ENCODE measurements at places on chromosomes 3 and 15.

- no peak for DNase-seq
These were observed 41.3 kb downstream of the TMED3 start for GRCh38 chr15:79352206-79352605.

DNA sequence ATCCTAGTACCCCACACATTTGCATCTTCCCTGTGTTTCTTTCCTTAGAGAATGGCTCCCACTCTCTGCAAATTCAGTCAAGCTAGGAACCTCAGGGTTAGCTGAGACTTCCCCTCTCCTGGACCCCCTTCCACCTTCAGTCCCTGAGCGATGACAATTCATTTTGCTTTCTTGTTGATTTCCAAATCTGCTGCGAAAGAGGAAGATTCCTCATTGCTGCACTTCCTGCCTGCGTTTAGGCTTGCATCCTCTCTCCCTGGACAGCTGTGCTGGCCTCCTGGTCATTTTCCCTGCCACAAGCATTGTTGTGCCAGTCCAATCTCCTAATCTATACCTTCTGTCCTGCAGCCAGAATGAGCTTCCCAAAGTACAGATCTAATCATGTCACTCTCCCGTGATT lies 12.3 kb upstream of the DGKG start:
- DNase-seq = no peak

GRCh38 chr15:50257924-50258323 lies 7.6 kb downstream of the HDC start:
- no peak for DNase-seq

DNA sequence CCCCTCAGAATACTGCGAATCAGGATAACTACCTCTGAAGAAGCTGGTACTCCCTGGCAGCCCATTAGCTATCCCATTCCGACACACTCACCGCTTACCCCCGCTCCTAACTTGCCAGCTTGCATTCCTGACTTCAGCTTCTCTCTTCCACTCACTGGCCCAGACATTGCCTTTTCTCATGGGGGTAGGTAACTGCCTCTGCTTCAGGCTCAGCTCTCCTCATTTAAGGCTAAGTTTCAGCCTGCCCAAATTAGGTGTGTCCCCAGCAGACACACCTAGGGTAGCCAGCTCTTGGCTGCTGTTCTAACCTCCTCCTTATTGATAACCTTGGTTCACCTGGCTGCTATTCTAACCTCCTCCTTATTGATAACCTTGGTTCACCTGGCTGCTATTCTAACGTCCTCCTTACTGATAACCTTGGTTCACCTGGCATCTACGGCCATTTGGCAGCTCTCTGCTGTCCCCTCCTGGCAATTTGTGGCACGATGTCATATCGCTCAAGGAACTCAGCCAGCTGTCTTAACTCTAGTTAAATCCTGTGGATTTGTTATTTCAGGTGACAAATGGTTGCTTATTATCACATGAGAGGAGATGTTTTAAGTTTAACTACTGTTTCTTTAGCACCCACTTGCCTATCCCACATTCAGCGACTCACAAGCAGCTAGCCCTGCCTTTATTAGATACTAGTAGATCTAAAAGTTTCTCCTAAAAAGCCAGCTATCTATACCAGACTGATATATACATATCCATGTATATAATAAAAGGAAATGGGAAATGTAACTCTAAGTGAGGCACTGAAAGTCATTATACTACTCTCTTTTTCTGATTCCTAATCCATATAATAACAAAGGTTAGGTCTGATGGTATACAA lies 106.5 kb upstream of the ACP3 start:
- DNase-seq = no peak

GRCh38 chr3:197494366-197495058 lies 61.3 kb downstream of the BDH1 start:
- DNase-seq = no peak

- DNase-seq = no peak
These were observed 23.8 kb upstream of the CNBP start for GRCh38 chr3:129207479-129207878.

GRCh38 chr15:94300612-94301011 lies 69.3 kb downstream of the MCTP2 start:
- no peak for DNase-seq

DNA sequence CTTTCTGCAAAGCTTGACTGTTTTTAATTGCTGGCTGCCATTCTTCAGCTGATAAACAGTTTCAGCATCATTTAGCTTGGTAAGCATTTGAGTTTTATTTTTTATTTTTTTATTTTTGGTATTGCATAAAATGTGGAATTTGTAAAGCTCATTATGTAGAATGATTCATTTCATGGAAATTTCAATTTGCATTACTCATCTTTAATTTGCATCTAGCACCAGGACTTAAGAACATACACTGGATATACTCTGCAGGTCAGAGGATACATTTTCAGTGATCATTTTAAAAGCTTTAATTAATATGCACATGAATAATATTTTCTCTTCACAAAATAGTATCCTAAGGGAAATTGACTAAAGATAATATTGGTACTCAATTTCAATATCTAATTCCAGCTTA lies 732.4 kb upstream of the BCHE start:
- DNase-seq = no peak

DNA sequence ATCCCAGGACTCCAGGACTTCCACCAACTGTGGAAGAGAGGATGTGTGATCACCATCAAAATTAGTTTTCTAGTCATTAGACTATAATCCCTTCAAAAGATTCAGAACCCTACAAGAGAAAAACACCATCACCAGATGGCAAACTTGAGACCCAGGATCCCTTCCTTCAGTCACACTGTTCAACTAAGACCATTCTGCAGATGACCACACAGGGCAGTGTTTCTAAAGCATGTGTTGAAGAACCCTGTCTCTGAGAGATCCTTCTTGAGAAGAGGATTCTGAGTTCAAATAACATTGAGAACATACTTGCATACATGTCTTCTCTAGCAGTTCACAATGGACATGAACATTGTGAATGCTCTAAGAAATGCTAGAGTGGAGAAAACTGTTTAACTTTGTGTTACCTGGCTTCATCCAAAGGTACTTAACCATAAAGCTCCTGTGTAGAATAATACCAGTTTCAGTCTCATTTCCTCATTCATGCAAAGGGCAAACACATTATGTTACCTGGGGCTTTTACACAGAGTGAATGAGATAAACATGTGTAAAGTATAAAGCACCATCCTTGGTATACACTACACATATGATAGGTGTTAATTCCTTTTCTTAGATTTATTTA lies 2.4 kb upstream of the ADGRG7 start:
- DNase-seq = no peak

DNA sequence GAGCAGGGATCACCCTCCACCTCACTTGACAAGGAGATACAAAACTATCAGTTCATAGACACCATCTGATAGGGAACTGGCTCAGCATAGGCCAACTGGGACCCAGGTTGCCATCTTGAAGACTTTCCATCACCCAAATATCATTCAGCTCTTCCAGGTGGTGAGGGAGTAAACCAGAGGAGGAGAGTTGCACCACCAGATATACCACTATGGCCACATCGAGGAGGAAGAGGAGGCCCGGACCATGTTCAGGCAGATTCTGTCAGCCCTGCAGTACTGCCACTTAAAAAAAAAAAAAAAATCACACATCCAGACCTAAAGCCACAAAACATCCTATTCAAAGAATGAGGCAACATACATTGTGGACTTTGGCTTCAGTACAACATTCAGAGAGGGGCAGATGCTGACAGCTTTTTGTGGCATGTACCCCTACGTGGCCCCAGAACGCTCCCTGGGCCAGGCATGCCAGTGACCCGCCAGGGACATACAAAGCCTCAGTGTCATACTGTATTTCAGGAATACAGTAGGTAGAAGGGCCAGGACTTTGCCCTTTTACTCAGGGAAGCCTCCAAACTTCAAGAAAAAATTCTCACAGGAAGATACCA lies 18.4 kb upstream of the EMC3 start:
- DNase-seq = no peak

GRCh38 chr15:57082054-57082728 lies 163.7 kb downstream of the TCF12 start:
- DNase-seq = no peak

- DNase-seq = no peak
These were observed 101.8 kb downstream of the CFAP20DC start for GRCh38 chr3:58948018-58948417.

DNA sequence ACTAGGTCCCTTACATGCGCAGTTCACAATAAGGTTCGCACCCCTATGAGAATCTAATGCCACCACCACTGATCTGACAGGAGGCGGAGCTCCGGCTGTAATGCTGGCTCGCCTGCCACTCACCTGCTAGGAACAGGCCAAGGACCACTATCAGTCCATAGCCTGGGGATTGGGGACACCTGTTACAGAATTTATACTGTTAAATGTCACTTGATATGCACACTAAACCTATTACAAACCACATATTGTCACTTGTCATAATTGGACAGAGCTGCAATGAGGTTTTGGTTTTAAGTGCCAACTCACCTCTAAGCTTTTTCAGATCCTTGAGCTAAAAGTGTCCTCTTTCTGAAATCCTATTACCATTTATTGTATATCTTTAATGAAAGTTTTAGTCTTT lies 507.9 kb upstream of the TPRG1 start:
- DNase-seq = no peak

DNA sequence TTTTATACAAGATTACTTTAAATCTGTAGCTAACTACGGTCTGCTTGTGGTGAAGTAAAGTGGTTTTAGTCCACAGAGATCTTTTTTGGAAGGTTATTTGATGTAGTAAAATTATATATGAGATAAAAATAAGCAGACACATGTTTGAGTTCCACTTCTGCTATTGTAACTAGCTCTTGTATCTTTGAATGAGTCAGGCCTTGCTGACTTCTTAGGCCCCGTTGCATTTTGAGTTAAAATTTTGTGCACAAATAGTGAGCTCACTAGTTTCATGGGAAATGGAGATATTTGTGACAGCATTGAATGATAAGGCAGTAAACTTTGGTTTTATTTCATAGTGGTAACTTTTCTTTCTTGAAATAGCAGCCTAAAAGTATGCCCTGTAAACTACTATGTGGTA lies 42.6 kb downstream of the ARIH1 start:
- no peak for DNase-seq

DNA sequence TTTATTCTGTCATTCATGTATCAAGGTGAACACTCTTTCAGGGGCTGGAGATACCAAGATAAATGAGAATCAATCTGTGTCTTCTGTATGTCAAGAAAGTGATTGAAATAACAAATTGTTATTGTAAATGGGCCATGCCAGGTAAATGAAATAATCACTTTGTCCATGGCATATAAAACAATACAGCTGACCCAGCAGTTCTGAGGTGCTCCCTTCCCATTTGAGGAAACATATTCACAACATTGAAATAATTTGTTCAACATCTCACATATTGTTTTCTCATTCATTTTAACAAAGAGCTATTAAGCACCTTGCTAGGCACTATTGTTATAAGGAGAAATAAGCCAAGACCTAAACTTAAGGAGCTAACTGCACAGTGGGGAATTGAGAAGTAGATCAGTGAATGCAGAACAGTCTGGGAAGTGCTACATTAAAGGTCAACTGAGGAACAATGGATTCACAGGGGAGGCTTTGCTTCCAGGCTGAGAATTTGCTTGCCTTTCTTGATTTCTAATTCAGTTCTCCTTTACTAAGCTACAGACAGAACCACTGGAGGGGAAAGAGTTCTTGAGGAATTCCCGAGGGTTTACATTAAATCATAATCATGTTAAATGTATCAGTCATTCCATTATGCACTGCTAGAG lies 806.3 kb upstream of the ARPP21 start:
- DNase-seq = no peak

DNA sequence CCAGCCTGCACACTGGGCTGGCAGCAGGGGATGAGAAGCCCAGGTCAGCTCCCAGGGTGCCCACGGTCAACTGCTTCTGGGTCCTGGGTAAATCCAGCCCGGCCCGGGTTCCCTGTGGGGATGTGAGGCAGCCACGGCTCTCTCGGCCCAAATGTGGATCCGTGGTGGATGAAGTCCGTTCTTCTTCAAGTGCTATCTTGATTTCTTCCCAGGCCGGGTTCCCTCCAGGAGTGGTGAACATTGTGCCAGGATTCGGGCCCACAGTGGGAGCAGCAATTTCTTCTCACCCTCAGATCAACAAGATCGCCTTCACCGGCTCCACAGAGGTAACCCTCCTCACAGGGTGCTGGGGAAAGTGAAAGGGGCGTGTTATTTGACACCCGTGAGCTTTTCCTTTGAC lies 16.1 kb downstream of the ALDH1A3 start:
- no peak for DNase-seq

- DNase-seq = no peak
These were observed 281.7 kb downstream of the XXYLT1 start for GRCh38 chr3:194989241-194989640.

GRCh38 chr15:84608707-84609284 lies 8.0 kb downstream of the ZSCAN2 start:
- no peak for DNase-seq

GRCh38 chr15:59687836-59688235 lies 1.3 kb downstream of the BNIP2 start:
- no peak for DNase-seq

DNA sequence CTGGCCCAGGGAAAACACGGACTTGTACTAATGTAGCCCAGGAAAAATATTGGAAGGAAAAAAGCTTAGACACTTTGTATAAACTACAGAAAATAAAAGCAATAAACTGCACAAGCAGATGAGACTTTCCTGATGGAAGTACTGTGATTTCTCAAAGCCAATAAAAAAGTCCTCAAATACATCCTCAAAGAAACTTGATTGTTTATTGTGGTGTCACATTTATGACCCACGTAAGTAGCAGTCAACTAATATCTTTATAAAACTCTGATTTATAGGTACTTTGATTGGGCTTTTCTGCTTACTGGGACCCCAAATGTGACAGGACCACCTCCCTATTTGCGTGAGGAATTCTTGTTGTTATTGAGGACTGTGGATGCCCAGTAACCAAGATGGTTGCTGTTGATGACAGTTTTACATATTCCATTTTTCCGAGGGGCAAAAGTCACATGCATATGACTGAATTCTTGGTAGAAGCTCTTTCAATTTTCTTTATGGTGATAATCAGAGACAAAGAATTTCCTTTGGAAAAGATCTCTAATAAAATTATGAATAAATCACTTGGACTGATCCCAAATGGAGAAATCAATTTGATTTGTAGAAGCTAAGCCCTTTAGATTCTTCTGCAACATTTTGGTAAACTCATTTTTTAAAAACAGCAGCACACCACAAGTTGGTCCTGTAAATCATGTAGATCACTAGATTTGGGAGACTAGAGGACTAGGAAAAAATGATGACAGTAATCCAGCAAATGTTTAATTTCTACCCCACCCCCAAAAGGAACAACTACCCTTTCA lies 159.0 kb upstream of the TSC22D2 start:
- no peak for DNase-seq

DNA sequence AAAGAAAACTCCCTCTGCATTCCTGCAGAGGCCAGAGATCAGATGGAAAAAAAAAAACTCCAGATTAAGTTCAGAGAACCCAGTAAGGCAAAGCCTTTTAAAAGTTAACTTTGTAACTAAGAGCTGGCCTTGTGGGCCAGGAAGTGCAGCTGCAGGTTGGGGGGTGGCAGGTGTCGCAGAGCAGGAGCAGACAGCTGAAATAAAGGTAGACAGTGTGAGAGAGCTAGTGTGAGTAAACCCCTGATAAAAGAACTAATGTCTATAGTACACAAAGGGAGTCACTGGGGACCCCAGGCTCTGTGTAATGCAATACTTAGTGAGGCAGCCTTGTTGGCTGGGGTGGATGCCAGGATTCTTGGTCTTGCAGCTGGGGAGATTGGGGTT lies 42.1 kb downstream of the PPCDC start:
- no peak for DNase-seq

Measured in tibial nerve (tissue), 4 donors.